CD14-positive monocyte (primary cell): ENCODE measurements at places on chromosomes 2 and 18.

- DNase-seq = no peak
These were observed 372.7 kb downstream of the FBXO15 start for GRCh38 chr18:73774811-73775509.

DNA sequence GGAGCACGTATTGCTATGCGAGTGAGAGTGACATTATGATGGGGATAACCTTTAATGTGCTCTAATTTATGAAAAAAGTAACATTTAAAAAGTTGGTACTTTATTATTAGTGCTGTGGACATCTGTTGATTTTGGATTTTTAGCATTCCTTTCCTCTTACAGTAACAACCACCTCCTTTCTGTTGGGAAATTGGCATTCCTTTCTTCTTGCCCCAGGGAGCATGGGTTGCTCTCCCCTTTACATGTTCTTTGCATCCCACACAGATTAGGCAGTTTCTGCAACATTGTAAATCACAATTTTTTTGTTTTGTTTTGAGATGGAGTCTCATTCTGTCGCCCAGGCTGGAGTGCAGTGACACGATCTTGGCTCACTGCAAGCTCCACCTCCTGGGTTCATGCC is 300.2 kb downstream of the LPIN1 start:
- DNase-seq = no peak

GRCh38 chr2:218569661-218570500 is 1.2 kb downstream of the CNOT9 start:
- DNase-seq = no peak

- DNase-seq = no peak
These were observed 42.0 kb downstream of the DTNA start for GRCh38 chr18:34752056-34752455.

DNA sequence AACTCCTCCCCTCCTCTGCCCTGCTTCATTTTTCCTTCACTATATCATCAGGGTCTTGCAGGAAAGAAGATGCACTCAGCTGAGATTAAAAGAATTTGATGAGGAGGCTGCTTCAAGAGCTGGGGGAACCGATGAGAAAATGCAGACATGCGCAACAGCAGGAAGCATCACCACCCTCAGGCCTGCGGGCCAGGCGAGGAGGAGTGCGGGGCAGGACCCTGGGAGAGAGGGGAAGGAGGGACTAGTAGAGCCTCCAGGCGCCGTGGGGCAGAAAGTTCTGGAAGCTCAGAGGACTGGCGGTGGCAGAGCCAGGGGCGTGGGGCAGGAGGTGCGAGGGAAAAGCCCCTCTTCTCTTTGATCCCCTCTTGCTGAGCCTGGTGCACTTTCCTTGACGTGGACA is 108.2 kb downstream of the CD226 start:
- no peak for DNase-seq

- DNase-seq = no peak
These were observed 45.1 kb upstream of the HPCAL1 start for GRCh38 chr2:10257500-10258147.

GRCh38 chr18:59631583-59632181 is 65.5 kb downstream of the CCBE1 start:
- no peak for DNase-seq

GRCh38 chr2:191885098-191885497 is 38.2 kb upstream of the CAVIN2 start:
- DNase-seq = no peak

DNA sequence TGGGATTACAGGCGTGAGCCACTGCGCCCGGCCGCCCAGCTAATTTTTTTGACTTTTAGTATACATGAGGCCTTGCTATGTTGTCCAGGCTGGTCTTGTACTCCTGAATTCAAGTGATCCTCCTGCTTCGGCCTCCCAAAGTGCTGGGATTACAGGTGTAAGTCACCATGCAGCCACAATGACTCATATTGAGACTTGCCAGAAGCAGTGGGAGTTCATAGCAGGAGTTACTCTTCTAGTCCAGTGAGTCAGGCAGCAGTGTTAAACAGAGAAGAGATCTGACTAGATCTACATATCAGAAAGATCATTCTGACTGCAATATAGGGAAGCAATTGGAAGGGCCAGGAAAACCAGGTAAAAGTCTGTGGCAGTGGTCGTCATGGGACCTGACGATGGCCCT is 1.5 kb upstream of the FLACC1 start:
- DNase-seq = no peak

DNA sequence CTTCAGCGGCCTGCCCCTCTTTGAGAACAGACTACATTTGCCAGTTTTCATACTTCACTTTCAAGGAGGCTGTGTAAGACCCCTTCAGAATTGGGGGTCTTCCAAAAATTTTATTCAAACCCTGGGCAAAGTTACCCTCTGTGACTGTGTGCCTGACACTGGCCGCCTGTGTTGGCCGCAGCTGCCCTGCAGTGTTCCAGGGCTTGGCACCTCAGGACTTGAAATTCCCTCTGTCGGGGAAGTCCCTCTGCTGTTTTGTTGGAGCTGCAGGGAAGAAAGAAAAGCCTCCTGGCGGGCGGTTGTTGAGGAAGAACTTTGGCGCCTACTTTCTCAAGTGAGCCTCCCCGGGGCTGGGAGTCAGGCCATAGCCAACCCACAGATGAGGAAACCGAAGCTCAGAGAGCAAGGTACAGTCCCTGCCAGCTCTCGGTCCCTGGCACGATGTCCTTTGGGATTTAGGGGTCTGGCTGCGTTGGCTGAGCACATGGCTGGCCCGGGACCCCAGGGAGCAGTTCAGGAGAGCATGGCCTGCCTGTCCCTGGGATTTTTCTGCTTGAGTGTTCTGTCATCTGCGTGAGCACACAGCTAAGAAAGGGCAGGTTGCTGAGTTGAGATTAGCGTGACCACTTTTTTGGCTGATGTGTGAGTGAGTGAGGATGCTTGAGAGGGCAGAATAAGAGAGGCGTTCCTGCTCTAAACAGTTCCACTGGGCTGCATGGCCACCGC is 17.9 kb upstream of the ASB1 start:
- no peak for DNase-seq

- no peak for DNase-seq
These were observed 139.4 kb upstream of the CELF4 start for GRCh38 chr18:37705016-37705415.

GRCh38 chr18:76455003-76455676 is 39.9 kb downstream of the ZNF516 start:
- no peak for DNase-seq

GRCh38 chr2:38740851-38741731 is 10.1 kb downstream of the SRSF7 start:
- peak; percentile 40 for DNase-seq

DNA sequence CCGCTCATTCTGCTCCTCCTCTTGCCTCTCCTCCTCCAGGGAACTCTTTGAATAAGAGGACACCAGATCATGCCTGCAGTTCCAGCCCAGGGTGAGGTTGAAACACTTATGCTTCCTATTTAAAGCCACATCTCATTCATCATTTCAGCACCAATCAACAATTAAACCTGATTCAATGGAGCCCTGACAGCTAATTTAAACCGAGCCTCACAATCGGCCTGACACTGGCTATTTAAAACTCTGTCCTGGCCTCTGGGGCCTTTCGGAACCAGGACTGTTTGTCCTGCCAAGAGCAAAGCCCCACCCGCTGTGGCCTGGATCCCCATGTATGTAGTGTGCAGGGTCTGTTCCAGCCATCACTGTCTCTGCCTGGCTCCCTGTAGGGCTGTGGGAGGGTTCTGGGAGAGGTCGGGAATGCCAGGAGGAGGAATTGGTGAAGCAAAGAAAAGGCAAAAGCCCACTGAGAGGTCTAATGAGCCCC is 97.4 kb downstream of the MCFD2 start:
- DNase-seq = no peak

GRCh38 chr2:132598536-132598935 is 71.5 kb downstream of the LYPD1 start:
- DNase-seq = no peak

- no peak for DNase-seq
These were observed 758.4 kb upstream of the GCFC2 start for GRCh38 chr2:76469066-76469465.

DNA sequence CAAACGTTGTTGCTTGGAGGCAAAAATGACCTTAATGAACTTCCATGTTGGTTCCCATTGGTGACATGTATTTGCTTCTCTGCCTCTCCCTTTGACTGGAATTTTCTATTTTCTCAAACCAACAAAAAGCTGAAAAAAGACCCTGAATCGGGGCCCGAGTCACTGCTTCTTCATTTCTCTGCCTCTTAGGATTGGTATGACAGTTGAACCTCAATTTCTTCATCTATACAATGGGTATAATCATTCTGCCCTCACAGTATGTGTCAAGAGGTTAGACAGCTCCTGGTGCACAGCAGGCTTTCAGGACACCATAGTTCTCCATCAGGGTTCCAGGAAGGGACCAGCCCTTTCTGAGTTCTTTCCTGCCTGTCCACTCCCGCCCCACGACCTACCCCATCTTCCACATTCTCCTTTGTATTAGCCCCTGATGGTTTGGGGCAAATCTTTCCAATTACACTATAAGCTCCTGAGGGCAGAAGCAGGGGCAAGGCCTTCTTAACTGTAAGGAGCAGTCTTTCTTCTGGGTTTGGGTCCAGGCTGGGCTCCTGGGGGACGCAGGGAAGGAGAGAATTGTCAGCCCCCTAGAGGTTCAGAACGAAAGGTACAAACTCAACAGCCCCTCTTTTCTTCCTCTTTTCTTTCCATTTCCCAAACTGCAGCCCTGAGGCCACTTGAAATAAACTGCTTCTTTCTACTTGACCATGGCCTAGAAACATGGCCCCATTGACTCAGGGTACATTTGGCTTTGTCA is 6.3 kb upstream of the PKDCC start:
- no peak for DNase-seq

DNA sequence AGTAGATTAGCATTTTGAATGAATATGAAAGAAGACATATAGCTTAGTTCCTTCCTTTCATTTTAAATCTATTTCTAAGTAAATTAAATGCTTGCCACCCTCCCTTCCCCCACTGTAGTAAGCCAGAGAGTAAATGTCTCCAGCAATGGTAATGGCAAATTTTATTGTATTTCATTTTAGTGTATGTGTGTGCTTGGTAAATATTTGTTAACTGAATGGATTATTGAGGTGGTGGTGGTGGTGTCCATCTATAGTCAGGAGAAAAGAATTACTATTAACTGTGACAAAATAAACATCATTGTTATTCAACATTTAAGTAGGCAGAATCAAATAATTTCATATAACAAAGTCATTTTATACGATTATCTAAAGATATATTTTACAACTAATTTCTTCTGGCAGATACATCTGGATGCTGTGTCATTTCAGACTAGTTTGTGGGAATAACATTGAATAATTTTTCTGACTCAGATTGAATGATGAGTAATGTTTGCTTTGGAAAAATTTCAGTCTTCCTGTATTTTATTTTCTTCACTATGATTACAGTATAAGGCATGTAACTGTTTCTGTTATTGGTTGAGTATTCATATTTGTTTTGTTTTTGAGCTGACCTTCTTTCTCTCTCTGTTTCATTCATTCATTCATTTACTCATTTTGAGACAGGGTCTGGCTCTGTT is 18.3 kb downstream of the ASXL3 start:
- DNase-seq = no peak

DNA sequence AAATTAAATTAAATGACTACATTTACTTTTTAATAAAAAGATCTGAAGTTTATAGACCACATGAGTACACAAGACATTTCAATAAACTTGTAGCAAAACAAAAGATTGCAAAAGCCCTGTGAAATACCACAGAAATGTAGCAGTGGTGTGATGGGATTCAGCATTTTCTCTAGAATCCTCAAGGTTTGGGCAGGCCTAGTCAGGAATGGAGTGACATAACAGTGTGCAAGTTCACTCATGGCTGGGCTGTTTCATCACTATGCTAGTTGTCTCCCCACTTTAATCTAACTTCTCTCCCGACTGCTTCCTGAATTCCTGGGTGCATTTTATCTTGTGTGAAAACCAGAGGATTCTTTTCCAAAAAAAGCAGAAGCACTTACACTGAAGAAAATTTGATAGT is 1089.9 kb upstream of the DDX18 start:
- DNase-seq = no peak

GRCh38 chr2:105375001-105375561 is 23.8 kb downstream of the FHL2 start:
- DNase-seq = no peak

DNA sequence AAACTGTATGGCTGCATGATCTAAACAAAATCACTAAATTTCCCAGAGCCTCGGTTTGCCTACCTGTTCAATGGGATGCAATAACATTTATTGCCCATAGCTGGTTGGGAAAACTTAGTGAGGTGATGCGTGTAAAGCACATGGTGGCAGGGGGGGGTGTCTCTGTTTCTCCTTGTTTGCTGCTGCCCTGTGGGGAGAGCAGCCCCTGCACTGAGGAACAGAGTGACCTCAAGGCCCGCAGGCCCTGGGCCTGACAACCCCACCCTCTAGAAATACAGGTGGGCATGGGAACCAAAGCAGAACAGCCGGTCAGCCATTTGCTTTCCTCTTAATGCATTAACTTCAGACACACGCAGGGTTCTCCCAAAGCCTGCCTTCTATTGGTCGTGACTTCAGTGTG is 55.1 kb upstream of the SLC66A3 start:
- DNase-seq = no peak

DNA sequence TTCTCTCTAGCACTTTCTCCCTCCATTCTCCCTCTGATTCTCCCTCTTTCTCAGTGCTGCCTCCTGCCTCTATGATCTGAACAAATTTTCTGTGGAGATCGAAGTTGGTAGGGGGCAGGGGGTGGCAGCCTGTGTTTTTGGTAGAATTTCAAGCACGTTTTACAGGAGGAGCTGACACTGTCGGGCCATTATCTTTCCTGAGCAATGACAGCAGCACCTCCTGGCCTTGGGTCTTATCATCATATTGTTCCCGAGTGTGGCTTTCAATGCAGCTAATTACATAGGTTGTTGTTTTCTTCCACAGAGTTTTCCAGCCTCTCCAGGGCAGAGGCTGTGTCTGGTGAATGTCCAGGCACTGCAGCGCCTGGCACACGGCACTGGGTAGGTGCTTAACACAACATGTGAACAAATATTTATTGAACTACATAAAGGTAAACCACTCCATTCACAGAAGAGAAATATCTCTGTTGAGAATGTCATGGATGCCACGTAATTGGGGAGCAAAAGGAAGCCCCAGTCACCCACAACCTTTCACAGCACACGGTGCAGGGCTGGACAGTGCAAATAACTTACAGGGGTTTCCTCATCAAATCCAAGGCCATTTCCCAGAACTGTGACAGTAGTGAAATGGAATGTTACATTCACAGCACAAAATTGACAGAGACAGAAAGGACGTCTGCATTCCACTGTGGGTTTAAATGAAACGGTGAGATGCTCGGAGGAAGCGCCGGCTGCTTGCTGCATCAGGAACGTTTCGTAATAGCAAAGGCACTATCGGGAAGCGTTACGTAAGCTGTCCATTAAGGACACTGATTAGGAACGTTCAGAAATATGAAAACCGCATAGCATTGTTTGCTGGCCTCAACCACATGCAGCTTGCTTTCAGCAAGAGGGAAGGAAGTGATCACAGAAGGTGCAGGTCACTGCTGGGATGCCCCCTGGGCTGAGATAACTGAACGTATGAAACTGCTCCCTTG is 6.5 kb upstream of the KCNG2 start:
- peak; percentile 79 for DNase-seq
